Stimulated activated CD4-positive, alpha-beta T cell treated with anti-CD3 and anti-CD28 coated beads, Interleukin-4, amount 100 ng/mL, for 48 hours (primary cell): ENCODE measurements at places on chromosomes 16 and 17.
A peak's percentile ranks its signal among the peaks of the same experiment; 100 is the strongest.

- no peak for DNase-seq
Measured at GRCh38 chr16:24273508-24274182, 17.5 kb downstream of the CACNG3 start.

DNA sequence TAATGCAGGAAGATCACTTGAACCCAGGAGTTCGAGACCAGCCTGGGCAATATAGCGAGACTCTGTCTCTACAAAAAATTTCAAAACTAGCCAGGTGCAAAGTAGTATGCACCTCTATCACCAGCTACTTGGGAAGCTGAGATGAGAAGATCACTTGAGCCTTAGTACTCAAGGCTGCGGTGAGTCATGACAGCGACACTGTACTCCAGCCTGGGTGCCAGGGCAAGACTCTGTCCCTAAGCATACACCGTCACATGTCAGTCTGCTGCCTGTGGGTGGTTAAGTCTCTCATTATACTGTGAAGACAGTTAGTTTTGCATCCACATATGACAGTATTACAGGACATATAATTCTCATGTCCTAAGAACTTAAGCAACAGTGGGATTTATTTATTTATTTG, 21.8 kb downstream of the NMRAL1 start:
- no peak for DNase-seq

DNA sequence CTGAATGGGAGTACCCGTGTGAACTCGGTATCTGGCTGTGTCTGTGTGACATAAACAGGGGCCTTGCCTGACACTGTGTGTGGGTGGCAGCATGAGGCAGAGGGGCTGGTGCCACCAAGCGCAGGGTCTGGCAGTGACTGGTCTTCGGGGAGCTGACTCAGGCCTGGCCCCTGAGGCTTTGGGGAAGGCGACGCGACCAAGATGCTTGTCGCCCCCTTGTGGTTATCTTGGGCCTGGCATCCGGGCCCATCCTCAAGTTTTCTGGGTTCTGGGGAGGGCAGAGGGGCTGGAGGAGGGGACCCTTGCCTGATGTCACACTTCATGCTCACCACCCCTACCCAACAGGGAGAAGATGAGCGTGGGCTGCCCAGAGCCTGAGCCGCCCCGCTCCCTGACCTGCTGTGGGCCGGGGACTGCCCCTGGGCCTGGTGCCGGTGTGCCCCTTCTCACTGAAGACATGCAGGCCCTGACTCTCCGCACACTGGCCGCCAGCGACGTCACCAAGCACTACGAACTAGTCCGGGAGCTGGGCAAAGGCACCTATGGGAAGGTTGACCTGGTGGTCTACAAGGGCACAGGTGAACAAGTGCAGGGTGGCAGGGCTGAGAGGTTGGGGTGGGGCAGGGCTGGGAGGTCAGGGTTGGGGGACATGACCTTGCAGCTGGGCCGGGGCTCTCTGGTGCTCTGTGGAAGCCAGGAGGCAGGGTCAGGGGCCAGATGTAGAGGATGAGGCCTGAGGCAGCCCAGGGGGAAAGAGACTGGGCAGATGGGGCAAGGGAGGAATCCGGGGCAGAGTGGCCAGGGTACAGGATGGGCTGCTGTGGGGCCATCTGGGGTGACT, 24.9 kb downstream of the SBK1 start:
- DNase-seq = peak; percentile 60

- DNase-seq = no peak
Measured at GRCh38 chr16:86353948-86354347, 156.4 kb upstream of the FOXF1 start.

DNA sequence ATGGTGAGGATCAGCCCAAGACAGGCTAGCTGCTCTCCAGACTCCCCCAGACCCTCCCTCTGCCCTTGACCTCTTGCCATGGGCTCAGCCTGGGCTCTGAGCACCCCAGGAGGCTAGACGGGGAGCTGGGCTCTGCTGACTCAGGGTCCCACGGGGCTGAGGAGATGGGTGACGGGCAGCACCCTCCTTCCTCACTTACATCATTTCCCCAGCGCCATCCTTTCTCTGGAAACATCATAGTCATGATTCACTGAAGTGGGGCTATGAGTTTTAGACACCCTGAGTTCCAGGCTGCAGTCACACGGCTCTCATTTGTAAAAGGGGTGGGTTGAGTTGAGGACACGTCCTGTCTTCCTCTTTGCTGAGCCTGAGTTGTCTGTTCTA, 3.0 kb upstream of the ITGAX start:
- DNase-seq = peak; percentile 30

GRCh38 chr16:57997176-57997527, 3.3 kb downstream of the ZNF319 start:
- DNase-seq = no peak

- no peak for DNase-seq
Measured at GRCh38 chr17:27348196-27348595, 54.3 kb downstream of the WSB1 start.

- DNase-seq = no peak
Measured at GRCh38 chr17:5127910-5128309, 12.1 kb downstream of the USP6 start.

- DNase-seq = no peak
Measured at GRCh38 chr16:68503334-68503733, 35.8 kb upstream of the ZFP90 start.

DNA sequence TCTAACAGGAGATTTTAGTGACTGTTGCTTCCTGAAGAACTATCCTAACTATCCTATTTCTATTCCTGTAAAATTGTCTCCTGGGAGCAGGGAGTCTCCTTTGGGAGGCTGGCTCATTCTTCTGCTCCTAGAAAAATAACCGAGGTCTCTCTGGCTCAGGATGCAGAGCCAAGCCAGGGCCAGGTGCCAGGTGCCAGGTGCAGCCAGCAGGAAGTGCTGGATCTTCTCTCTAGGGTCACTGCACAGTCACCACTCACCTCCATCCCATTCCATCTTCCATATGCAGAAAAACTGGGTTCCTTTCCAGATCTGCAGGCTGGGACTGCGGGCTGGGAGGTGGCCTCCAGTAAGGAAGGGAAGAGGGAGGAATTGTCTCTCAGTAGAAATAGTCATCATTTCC, 3.8 kb upstream of the TMC7 start:
- DNase-seq = no peak

DNA sequence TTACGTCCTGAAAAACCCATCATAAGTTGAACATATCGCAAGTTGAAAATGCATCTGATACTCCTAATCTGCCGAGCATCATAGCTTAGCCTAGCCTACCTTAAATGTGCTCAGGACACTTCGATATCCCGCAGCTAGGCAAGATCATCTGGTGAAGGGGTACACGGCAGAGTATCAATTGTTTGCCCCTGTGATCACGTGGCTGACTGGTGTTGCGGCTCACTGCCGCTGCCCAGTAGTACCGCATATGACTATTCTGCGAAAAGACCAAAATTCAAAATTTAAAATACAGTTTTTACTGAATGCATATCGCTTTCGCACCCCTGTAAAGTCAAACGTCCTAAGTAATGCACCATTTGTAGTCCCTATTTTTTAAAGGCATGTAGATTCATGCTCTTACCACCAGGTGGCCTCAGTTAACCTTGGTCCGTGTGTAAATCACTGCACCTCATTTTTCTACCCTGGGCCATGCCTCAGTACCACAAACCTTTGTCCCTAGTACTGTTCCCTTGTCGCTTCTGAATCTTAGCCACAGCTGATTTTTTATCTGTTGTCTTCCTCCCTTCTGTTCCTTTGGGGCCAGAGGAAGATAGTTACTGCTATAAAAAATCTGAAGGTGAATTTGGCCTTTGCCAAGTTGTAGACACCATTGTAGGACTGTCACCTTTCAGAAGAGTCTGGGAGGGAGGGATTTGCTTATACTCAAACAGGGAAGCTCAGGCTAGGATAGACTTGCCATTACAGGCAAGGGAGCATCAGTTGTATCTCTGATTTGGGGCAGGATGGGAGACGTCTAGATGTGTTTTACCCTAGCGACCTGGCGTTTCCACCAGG, 34.4 kb downstream of the WWP2 start:
- no peak for DNase-seq

- no peak for DNase-seq
Measured at GRCh38 chr17:2935632-2936031, 127.8 kb downstream of the OR1D5 start.

GRCh38 chr17:60743799-60744198, 66.1 kb downstream of the BCAS3 start:
- no peak for DNase-seq

- no peak for DNase-seq
Measured at GRCh38 chr16:52372313-52372712, 174.6 kb downstream of the TOX3 start.

GRCh38 chr16:83068686-83069085, 441.9 kb downstream of the CDH13 start:
- DNase-seq = no peak

GRCh38 chr16:86942151-86943051, 364.1 kb downstream of the FOXL1 start:
- no peak for DNase-seq

GRCh38 chr16:21233521-21234150, at the start of gene ANKS4B:
TSS of gene ANKS4B (plus strand) at chr16:21233699. CDS start at chr16:21233738, 39 bp downstream.
- DNase-seq = no peak

GRCh38 chr17:76317535-76317934, 9.5 kb upstream of the QRICH2 start:
- DNase-seq = no peak

DNA sequence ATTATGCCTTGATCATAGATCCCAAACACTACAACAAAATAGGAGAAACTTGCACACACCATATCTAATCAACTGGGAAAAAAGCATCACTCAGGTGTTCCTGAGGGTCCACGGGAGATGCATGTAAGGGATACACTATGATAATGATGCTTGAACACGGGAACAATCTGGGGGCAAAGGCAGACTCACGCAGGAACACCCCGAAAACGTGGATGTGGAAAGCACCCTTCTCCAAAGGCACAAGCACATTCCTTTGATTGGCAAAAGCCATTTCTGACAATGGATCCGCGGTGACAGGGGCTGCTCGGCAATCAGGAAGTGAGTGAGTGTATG, 1.3 kb downstream of the ZNF652 start:
- peak; percentile 12 for DNase-seq

GRCh38 chr16:77579351-77579891, 142.9 kb upstream of the NUDT7 start:
- no peak for DNase-seq

DNA sequence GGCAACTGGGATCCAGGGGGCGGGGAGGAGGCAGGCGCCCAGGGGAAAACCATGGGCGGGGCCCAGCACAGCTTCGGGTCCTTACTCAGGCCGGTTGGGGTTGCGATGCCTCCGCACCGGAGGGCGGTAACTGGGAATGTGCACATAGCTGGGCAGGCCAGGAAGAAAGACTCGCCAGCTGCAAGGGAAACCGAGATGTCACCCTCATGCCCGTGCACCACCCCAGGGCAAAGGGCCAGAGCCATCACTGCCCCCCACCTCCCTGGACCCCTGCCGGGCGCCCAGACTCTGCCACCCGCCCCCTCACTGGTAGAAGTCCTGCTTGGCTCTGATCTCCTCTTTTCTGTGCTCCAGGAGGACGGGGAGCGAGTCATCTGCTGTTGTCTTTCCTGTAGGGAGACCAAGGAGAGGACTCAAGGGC, 6.7 kb downstream of the ALOX12B start:
- DNase-seq = no peak

DNA sequence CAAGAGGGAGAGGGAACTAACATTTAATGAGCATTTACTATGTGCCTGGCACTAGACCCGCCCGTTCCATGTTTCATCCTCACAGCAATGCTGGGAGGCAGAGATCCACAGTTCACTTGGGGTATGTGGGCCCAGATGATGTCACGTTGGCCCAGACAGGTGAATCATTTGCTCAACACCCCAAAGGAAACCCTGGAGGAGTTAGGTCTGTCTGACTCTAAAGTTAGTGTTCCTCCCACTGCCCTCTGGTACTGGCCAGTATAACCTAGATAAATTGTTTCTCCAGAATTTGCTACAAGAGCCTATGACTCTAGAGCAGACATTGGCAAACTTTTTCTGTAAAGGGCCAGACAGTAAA, 164.6 kb downstream of the VPS53 start:
- DNase-seq = no peak

DNA sequence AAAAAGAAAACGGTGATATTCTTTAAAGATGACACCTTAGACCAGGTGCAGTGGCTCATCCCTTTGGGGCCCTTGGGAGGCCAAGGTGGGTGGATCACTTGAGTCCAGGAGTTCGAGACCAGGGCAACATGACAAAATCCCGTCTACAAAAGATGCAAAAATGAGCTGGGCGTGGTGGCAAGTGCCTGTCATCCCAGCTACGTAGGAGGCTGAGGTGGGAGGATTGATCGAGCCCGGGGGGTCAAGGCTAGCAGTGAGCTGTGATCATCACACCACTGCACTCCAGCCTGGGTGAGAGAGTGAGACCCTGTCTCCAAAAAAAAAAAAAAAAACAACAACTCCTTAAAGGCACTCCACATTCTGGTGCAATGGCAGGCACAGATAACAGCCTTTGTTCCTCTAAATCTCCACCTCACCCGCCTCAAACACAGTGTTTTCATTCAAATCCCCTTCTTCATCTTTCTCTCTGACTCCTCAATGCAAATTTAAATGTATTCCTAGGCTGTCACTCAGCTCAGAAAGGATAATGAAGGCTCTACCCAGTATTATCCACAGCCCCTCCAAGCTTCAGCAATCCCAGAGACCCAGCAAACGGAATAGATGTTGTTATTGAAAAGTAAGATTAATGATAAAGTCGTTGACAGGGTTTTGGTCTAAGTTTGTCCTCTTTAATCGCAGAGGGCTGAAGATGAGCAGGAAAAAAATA, 56.2 kb upstream of the CACNG5 start:
- no peak for DNase-seq

DNA sequence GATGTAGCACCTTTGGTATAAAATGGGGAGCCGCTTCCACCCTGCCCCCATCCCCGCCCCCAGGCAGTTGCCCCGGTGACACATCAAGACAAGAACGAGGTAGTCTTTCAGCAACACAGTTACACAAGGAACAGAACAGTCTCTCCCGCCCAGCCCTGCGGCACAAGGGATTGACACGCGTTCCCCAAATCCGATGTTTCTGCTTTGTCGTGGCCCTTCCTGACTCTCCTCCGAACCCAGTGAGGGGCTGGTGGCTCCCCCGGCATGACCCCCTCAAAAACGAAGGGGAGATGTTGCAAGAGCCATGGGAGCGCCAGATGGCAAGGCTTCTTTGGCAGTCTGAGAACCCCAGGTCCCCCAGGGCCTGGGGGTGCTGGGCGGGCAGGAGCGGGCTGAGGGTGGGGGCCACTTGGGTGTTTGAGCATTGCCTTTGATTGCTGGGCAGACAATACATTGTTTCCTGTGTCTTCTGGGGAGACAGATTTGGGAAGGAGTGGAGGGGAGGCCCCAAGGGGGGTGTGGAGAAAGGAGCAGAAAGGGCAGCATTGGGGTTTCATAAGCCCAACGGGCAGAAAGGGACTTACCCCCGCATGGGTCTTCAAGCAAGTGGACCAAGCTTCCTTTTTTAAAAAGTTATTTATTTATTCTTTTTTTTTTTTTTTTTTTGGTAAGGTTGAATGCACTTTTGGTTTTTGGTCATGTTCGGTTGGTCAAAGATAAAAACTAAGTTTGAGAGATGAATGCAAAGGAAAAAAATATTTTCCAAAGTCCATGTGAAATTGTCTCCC, 16.6 kb downstream of the COL1A1 start:
- DNase-seq = no peak

- DNase-seq = no peak
Measured at GRCh38 chr16:64437706-64438324, 684.0 kb downstream of the CDH11 start.

GRCh38 chr17:32227910-32228309, 37.7 kb upstream of the RHBDL3 start:
- no peak for DNase-seq
